ENCODE measurements at places on chromosomes 2 and 18.
A peak's percentile ranks its signal among the peaks of the same experiment; 100 is the strongest.

- no peak for DNase-seq
Measured at GRCh38 chr18:75618146-75618545, 190.6 kb upstream of the SMIM21 start.

DNA sequence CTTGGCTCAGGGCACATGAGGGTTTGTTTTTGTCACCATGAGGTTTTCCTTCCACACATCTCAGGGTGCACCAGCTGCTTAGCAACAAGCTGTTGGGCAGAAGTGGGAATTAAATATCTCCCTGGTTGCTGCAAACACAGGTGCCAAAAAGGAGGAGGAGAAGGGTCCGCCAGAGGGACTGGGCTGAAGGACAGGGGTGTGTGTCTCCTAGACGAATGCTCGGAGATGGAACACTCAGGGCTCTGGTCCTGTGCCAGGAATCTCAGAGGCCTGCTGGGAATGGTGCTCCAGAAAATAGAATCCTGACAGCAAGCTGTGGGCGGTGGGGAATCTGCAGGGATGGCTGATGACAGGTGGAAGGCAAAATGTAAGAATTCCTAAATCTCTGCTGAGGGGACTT is 94.5 kb downstream of the VSNL1 start:
- DNase-seq = no peak

GRCh38 chr2:180985771-180986395 is 5.5 kb downstream of the UBE2E3 start:
- DNase-seq = no peak

GRCh38 chr2:236612737-236613136 is 43.1 kb downstream of the ACKR3 start:
- DNase-seq = no peak

DNA sequence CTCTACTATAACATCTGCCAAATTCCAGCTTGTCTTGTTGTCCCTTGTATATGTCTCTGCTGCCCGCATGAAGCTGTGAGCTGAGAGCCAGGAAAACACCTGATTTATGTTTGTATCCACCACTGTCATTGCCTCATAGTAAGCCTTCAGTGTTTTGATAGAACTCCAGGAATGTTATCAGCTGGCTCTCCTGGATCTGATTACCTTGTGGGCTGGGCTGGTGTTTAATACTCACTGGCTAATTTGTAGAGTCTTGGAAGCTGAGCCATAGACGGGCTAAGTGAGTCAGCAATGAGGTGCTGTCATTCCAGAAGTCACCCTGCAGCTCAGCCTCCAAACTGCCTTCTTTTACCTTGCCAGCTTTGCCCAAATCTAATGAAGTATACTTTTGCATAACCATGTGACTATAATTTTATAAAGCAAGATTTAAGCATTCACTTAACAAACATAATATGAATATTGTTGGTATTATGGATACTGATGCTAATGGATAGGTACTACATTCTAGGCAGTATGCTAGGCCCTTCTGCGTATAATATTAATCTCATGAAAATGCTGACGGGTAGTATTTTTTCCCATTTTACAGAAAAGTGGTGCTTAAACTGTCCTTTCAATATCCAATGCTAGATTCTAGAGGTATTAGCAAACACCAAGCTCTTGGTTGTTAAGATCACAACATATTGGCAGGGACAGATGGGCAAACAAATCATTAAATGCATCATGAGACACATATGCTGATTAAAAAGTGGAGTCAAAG is 62.7 kb upstream of the GATA6 start:
- DNase-seq = no peak

DNA sequence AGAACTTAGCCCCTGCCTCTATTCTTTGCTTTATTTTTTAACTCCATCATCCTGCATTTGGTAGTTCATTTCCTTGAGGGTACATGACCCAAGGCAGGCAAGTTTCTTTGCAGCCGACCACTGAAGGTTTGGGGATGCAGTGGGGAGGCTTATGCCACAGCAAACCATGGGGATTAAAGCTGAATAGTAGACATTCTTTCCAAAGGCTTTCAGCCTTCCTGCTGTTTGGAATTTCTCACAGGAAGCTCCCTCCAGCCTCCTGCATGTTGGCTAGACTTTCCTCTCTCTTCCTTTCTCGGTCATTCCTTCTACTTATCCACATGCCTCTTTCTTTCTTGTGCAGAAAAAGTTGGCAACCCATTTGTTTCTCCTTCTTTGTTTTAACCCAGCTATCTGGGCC is 77.3 kb downstream of the SOCS6 start:
- no peak for DNase-seq

- no peak for DNase-seq
Measured at GRCh38 chr2:119950966-119951365, 61.9 kb upstream of the EPB41L5 start.

GRCh38 chr2:39549718-39550464 is 112.8 kb upstream of the MAP4K3 start:
- DNase-seq = no peak

DNA sequence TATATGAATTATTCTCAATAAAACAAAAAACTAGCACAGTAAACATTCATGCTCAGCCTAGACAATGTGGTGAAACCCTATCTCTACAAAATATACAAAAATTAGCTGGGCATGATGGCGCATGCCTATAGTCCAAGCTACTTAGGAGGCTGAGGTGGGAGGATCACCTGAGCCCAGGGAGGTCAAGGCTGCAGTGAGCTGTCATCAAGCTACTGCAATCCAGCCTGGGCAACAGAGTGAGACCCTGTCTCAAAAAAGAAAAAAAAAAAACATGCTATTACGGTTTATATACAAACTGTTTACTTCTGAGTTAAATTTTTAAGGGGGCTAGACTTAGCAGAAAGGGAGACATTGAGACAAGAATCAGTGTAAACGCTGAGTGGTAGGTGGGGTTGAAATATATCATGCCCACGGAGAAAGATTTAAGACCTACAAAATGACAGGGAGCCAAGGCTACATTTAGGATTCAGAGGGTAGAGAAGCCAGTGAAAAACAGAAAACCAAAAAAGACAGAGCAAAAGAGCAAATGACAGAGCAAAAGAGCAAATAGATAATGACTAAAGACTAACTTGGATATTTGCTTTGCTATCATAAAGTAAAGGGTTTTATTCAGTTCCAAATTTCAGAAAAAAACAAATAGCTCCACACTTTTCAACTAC is 7.5 kb downstream of the TTC32 start:
- DNase-seq = no peak

DNA sequence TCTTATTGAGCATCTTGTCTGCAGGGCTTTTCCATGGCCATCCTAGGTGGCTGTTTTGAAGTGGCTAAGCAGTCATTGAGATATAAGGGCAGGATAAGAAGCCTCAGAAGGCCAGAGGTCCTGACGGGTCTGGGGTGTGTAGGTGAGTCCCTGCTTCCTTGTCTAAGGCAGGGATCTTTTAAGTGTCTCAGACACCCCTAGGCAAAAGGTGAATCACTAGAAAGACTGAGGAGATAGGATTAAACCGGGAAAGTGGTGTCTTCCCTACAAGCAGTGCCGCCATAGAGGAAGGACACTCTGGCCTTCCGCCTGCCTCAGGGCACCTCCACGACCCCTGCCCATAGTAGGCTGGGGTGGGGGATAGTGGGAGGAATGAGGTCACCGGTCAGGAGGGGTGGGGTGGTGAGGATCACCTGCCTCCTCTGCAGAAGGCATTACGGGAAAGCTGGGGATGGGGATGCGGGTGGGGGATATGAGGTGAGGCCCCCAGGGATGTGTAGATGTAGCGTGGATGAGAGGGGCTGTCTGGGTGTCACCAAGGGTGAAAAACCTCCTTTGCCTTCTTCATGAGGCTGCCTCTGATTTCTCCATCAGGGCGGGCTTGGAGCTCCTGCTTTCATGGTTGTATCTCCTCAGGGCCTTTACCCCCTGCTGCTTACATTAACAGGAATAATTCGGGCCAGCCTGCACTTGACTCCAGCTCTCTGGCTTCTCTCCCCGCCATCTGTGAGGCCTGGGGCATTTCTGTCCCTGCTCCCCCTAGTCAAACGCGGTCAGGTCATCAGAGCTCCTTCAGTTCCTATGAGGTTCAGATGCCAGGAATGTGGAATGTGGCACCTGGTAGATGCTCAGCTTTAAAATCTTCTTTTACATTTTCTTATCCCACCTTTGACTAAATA is 244.0 kb downstream of the DYSF start:
- no peak for DNase-seq

DNA sequence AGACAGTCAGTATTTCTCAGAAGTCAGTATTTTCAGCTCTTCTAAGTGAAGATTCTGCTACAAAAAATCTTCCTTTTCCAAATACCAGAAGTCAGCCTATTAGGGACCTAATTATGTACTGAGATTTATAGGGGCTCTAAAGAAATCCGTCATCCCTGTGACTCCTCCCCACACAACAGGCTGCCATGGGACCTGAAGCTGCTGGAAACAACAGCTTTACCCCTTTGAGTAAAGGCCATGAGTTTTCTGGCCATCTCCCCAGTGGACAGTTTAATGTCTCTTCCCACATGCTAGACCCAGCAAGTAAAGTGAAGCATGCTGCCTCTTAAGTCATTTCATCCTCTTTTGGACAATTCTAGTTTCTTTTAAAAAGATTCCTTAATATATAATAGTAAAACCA is 255.7 kb upstream of the ACVR2A start:
- DNase-seq = no peak

- DNase-seq = no peak
Measured at GRCh38 chr2:128536925-128537620, 218.4 kb upstream of the HS6ST1 start.

DNA sequence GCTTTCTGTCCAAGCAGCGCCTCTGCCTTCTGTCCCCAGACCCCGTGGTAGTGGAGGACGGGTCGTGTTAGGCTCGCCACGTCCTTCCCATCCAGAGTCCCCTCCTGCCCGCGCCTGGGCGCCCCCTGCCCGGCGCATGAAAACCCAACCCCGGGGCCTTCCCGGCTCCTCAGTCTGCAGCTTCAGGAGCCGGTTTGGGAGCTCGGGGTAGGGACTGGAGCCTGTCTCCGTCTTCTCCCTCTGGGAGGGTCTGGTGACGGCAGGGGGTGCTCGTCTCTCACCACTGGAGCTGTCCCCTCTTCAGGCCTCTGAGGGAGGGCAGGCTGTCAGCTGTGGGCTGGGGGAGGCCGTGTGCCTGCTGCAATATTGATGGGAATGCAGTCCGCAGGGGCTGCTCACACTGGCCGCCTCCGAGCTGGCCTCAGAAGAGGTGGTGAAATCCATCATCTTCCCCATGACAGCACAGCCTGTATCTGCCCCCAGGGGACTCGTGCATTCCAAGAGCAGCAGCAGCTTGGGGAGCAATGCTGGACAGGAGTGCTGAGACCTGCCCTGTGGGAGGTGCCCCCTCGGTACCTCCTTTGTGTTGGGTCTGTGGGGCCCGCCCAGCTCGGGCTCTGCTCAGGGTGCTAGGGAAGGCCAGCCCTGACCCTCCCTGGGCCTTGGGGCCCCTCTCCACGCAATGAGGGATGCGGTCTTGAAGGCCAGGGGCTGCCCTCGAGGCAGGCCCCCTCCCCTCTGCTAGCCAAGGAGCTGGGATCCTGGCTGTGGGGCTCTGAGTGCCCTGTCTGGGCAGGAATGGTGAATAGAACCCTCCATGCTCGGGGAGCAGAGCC is 17.8 kb upstream of the KLHL30 start:
- DNase-seq = no peak

DNA sequence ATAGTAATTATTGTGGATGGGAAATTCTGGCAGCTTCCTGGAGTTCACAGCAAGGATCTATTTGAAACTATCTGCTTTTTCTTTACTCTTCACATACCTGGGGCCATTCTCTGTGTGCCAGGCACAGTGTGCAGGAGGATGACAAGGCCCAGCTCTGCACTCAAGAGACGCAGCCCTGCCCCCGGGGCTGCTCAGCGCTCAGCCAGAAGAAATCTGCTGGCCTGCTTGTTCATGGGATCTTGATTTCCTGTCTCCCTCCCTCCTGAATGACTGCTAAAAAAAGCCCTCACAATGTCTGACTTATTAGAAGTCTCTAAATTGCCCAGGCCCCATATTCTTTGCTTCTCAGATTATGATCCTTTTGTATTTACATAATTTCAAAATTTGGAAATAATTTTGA is 210.9 kb downstream of the DCDC2C start:
- DNase-seq = peak; percentile 52

DNA sequence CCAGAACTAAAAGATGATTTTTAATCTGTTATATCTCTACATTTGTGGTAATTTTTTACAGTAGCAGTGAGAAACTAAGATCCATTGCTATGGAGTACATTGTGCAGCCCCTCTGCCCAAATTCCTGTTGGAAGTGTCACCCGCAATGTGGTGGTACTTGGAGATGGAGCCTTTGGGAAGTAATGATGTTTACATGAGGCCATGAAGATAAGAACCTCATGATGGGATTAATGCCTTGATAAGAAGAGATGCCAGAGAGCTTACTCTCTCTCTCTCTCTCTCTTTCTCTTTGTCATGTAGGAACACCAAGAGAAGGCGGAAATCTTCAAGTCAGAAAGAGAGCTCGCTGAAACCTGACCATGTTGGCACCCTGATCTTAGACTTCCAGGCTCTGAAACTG is 535.4 kb downstream of the PID1 start:
- DNase-seq = no peak

DNA sequence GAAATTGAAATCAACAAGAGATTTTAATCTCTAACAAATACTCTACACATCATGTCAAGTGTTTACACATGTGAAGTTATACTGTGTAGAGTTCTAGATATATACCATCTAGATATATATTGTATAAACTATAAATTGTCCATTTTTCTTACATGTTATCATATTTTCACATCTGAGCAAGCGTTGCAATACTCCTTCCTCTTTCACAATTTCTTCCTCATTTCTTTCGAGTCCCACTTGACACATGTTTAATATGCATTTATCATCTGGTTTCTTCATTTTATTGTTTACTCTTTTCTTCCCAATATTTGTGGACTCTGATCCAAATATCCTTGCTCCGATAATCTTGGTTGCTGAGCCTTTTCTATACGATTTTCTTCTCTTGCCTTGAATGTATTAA is 50.2 kb downstream of the UNC80 start:
- no peak for DNase-seq

DNA sequence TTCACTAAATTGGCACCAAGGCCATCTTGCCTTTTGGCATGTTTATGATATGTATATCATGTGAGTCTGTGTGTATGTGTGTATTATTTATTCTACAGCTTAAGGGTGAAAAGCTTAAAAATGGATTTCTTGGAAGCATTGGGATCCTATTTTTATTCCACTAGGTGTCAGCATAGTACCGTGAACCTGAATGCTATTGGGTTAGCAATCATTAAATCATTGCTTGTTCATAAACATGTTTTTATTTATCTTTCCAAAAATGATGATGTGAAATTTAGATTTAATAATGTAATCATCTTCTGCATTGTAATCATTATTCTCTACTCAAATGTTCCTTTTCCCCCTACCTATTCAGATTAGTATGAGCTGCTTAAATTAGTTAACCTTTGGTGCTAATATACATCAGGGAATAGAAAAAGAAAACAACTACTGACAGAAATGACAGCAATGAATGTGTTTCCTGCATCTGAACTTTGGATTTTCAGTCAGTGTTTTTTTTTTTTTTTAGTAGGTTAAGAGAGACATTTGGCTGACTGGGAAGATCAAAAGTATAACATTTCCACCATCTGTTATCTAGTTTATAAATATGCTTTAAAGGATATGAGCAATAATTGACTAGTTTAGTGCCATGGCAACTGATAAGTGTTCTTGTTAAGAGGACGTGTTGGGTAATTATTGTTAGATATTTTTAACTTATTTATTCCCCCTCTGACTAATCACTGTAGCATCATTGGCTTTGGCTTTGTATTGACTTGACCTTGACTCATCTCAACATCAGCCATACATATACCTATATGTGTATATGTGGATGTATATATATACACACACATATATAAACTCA is 14.1 kb upstream of the ZSWIM2 start:
- peak; percentile 9 for DNase-seq

GRCh38 chr2:112614201-112614840 is 29.9 kb downstream of the CHCHD5 start:
- DNase-seq = no peak

GRCh38 chr2:88729061-88729745 is 37.7 kb downstream of the RPIA start:
- DNase-seq = no peak
